T-helper 1 cell treated with Interleukin-12 subunit alpha and Interleukin-12 subunit beta and Interleukin-4 antibody, amounts not matched to agents 30 ng/mL and 1 ng/mL, for 36 hours (primary cell): ENCODE measurements at places on chromosomes 2 and 18. TPM values are rescaled to one million over a fixed set of nuclear protein-coding genes. Genes with fewer than 3 reads are reported as not detected.

The MEIS1 gene
- total RNA-seq: 0.20 TPM in 1 of 2 replicates, not detected in the other

The INPP5D gene
- 128 and 141 TPM in 2 replicates for total RNA-seq

The COL6A3 gene
- 1.4 and 1.5 TPM in 2 replicates for total RNA-seq

The ANTXR1 gene
- 0.07 and 0.15 TPM in 2 replicates for total RNA-seq

The PSMA8 gene
- 0.25 and 0.27 TPM in 2 replicates for total RNA-seq

The RGPD4 gene
- total RNA-seq: 0.05 TPM in 1 of 2 replicates, not detected in the other
